ENCODE measurements at places on chromosomes 3 and 15.

- no peak for DNase-seq
Observed at GRCh38 chr3:156513619-156514018, 41.3 kb downstream of the SSR3 start.

GRCh38 chr3:37054370-37054769 lies 61.1 kb downstream of the MLH1 start:
- DNase-seq = no peak

DNA sequence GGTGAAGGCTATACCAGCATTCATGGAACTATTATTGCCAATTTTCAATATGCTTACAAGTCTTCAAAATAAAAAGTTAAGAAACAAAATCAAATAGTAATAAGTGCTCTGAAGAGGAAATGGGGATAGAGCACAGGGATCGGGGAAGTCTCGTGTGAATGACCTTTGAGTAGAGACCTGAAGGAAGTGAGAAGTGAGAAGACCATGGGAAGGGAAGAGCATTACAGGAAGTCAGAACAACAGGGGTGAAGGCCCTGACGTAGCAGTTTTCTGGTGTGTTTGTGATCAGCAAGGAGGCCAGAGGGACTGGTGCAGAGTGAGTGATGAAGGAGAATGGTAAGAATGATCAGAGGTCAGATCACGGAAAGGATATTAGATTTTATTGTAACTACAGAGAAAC lies 48.1 kb downstream of the STAC start:
- no peak for DNase-seq

DNA sequence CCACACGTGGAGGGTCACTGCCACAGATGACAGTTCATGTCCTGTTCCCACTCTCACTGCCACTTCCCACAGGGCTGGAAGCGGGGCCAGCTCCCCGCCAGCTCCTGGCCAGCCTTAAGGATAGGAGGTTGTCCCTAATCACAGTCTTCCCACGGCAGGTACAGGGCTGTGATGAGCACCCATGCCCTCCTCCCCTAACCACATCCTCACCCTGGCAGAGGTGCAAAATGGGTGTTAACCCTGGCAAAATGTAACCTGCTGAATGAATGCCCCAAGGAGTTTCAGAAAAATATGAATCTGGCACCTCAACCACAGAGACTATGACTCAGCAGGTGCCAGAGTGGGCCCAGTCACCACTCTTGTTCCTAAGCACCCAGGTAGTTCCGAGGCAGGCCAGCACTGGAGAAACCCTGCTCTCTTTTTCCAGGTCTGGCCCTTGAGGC lies 185.1 kb upstream of the TPM1 start:
- DNase-seq = no peak

GRCh38 chr3:127959873-127960272 lies 44.8 kb downstream of the KBTBD12 start:
- no peak for DNase-seq

- no peak for DNase-seq
Observed at GRCh38 chr3:8856721-8857120, 87.3 kb upstream of the OXTR start.

DNA sequence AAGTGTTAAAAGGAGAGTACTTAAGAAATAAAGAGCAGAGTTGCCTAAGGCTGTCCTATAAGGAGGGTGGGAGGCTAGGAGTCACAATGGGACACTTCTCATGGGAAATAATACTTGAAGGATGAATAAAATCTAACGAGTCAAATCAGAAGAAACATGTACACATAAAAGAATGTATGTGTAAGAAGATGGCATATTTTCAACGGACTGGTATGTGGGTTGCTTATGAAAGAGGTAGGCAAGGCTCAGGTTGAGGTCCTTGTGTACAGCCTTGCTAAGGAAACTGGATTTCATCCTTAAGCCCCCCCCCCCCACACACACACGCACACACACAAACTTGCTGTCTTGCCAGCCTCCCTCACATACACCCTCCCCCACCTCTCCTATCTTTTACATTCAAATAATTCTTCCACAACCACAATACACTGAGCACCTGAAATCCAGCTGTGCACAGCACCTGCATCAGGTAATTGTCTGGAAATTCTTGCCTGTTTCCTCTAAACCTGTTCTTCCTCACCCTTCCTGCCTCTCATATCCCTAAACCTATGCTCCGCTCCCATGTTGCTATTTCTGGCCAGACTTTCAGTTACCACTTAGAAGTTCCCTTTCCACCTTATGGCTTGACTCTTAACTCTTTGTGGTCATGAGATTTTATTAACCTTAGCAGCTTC lies 79.2 kb downstream of the FMN1 start:
- DNase-seq = no peak

- DNase-seq = no peak
Observed at GRCh38 chr15:84778194-84778593, 29.8 kb downstream of the ZNF592 start.

GRCh38 chr3:172546628-172547214 lies 23.5 kb upstream of the TNFSF10 start:
- no peak for DNase-seq

DNA sequence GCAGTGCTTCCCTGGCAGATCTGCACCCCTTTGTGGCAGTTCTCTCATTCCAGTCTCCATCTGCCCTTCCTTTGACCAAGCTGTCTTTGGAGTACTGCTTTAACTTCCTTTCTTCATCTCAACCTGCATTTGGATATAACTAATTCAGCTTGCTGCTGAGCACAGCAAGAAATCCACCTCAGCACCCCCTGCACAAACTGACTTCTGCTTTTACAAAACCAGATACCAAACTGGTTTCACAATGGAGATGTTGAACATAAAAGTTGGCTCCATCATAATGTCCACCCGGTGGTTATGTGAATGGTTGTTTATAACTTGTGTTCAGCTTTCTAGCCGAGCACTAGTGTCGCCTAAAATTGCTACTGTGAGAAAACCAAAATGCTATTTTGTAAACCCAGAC lies 341.1 kb upstream of the SEMA6D start:
- DNase-seq = no peak

- DNase-seq = no peak
Observed at GRCh38 chr3:123295901-123296250, 94.1 kb downstream of the SEC22A start.

DNA sequence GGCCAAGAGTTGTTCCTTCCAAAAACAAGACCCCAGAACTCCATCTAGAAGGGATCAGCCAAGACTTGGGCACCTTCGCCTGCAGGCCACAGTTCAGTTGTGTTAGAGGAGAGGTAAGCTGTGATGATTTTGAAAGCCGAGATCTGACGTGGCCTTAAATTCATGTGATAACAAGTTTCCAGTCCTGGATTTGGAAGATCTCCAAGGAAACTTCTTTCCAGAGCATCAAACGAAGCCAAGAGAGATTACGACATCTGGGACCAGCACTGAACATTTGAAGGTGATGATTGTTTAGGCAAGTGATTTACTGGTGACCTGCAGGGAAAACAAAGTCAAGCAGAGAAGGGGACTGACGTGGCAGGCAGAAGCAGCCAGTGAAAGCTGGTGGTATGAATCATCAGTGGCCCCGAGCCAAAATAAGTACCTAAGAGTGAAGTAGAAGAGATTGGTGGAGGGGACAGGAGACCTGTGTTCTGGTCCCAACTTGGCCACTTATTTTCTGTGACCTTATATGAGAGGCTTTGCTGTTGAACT lies 339.0 kb upstream of the PROK2 start:
- DNase-seq = peak; percentile 9

- DNase-seq = no peak
Observed at GRCh38 chr3:159843840-159844730, 144.6 kb upstream of the IL12A start.

- no peak for DNase-seq
Observed at GRCh38 chr3:170497207-170498095, 78.8 kb downstream of the CLDN11 start.

DNA sequence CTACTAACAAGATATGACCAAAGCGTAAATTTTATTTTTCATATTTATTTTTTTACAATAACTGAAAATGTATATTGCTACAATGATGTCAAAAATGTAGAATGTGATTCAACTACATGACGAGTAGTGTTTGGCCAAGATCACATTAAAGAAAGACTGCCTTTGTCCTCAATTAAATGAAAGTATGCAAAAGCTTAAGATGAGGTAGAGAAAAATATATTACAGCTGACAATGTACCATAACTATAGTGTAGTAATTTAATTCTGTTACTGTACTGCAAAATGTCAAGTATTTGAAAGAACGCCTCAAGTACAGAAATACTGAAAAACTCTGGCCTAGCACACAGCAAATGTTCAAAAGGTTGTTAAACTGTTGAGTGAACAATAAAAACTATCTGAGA lies 9.7 kb downstream of the PRICKLE2 start:
- no peak for DNase-seq

GRCh38 chr3:5305684-5305989 lies 118.1 kb downstream of the EDEM1 start:
- DNase-seq = no peak

DNA sequence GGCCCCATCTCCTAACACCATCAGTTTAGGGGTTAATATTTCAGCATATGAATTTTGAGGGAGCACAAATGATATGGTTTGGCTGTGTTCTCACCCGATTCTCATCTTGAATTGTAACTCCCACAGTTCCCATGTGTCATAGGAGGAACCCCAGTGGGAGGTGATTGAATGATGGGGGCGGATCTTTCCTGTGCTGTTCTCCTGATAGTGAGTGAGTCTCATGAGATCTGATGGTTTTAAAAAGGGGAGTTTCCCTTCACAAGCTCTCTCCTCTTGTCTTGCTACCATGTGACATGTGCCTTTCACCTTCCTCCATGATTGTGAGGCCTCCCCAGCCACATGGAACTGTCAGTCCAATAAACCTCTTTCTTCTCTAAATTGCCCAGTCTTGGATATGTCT lies 73.8 kb upstream of the TJP1 start:
- no peak for DNase-seq

DNA sequence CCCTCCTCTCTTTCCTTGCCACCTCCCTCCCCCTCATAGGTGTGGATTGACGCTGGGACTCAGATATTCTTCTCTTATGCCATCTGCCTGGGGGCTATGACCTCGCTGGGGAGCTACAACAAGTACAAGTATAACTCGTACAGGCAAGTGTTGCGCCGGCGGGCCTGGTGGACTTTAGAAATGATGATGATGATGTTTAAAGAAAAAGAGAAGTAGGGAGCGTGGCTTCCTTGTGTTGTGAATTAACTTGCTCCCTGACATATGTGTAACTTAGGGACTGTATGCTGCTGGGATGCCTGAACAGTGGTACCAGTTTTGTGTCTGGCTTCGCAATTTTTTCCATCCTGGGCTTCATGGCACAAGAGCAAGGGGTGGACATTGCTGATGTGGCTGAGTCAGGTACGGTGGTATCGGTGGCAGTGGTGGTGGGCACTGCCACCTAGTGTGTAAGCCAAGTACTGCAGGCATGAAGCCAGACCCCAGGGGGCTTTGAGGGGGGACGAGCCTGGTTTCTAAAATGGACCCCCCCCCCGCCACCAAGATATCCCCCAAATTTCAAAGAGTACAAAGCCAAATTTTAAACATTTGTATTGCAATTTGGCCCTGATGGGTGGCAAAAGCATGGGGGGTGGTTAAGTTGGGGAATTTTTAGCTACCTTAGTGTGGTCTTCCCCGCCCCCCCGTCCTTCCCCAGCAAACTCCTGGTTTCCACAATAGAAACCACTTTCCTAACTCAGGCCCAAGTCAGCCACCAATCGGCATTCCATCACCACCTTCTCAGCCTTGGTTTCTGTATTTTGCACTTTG lies 65.6 kb downstream of the SLC6A6 start:
- no peak for DNase-seq

DNA sequence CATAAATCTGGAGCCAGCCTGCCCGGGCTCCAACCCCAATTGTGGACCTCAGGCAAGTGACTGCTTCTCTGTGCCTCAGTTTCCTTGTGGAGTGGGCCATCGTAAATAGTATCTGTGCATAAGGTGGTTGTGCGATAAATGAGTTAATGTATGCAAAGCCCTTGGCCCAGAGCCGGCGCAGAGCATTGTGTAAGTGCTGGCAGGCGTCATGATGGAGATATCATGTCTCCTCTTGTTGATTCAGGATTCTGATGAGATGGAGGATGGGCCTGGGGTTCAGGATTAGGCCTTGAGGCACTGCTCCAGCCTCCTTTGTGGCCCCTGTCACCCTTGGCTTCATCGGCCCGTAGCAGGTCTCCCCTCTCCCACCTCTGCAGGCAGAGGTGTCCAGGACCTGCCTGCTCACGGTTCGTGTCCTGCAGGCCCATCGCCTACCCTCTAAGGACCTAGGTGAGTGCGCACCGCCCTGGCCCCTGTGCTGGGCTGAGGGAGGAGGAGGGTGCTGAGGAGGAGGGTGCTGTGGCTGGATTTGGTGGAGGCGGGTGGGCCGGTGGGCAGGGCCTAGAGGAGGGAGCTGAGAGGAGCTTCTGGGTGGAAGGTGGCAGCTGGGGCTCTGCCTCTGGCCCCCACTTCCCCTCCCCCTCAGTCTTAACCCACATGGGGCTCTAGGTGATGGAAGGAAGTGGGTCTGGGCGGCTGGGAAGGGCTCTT lies 1.3 kb downstream of the PLA2G4B start:
- no peak for DNase-seq

DNA sequence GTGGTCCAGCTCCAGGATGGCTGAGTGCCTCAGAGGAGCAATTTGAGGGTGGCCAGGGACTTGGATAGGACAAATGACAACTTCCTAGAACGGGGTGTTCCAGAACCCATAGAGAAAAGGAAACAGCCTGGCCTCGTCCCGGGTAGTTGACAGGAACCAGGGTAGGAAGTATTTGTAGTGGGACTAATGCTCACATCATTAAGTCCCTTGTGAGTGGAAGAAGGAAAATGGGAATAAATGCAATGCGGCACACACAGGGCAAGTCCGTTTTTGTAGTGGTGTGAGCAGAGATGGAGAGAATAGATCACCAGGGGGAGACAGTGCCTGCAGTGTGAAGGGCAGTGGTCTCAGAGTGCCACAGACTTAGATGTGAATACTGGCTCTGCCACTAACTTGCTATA lies 19.6 kb downstream of the TIMP4 start:
- DNase-seq = no peak

GRCh38 chr3:13530241-13531009 lies 18.5 kb upstream of the FBLN2 start:
- DNase-seq = no peak

- DNase-seq = no peak
Observed at GRCh38 chr3:148604270-148605085, 93.2 kb upstream of the AGTR1 start.

DNA sequence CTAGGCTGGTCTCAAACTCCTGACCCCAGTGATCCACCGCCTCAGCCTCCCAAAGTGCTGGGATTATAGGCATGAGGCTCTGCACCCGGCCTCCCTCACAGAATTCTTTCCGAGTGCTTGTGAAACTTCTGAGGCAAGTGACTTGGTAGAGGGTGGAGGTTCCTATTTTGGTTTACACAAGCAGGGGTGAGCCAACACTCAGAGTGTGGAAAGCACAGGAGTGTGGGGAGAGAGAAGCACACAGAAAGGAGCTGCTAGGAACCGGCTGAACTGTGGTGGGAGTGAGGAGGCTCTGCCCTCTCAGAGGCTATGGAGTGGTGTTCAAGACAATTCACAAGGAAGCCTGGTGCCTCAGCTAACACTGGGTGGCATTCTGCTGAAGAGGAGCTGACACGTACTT lies 7.7 kb downstream of the CAPN3 start:
- DNase-seq = no peak

DNA sequence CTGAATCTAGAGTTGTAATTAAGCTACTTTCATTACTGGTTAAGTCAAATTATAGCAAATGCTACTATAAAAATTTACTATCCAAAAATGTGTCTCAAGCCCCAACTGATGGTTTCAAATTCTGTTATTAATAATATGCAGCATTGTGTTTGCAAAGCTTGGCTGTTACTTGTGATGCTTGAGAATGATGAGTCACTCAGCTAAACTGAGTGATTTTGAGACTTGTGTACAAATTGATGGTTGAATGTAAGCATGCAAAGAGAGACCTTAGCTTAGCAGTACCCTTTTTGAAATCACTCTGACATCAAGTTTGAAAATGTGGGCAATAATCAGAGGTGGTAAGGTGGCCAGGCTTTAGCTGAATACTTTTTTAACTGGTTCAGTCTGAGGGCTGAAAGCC lies 27.6 kb downstream of the OPA1 start:
- no peak for DNase-seq

All from GOT3 (cell line).